ENCODE measurements at places on chromosomes 5 and 9.

DNA sequence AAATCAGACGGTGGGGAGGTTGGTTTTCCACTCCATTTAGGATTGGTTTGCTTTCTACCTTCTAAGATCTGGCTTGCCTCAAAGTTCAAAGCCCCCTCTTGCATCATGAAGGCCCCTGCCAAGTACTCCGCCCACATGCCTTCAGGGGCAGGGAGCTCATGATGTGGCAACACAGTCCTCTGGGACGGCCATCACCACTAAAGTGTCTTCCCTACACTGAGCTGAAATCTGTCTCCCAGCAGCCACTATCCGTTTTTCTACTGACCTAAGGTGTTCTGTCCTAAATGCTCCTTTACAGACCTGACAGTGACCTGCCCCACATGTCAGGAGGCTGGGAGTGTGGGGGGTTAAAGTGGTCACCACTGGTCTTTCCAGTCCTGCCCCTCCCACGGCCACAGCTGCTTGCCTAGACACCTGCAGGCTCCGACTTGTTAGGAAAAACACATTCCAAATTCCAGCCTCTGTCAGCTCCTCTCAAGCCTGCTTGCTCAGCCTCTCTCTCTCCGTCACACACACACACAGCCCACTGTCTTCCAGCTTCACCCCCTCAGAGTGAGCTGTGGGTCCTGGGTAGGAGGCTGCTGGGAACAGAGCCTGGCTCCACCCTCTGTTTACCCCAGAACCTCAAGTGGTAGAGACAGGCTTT, 44.9 kb downstream of the SHB start:
- no peak for DNase-seq

- peak; percentile 23 for DNase-seq
These were observed 219.2 kb downstream of the AGTPBP1 start for GRCh38 chr9:85522459-85523092.

DNA sequence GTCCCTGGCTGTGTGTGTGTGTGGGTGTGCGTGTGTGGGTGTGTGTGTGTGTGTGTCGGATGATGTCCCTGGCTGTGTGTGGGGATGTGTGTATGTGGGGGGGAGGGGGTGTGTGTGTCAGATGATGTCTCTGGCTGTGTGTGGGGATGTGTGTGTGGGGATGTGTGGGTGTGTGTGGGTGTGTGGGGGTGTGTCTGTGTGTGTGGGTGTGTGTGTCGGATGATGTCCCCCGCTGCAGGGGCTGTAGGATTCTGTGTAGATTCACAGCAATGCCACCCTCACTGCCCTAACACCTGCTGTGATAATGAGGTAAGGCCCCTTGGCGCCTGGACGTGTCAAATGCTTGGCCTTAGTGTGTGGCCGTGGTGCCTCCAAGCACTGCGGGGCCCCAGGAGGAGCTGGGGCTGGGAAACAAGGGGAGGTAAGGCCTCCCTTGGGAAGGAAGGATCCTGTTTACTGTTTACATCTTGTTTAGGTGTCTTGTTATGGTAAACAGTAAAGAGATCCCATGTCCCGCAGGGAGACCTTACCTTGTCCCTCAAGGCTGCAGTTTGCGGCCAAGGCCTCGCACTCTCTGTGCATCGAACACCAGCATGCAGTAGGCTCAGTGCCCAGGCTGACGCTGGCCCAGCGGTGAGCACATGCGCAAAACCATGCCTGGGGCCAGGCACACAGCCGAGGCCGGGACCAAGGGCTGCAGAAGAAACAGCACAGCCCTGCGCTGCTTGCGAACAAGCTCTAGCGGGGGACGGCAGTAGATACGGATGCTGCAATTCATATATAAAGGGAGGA, 24.1 kb downstream of the AHRR start:
- no peak for DNase-seq

- DNase-seq, result no peak
These were observed 159.4 kb downstream of the MYO10 start for GRCh38 chr5:16776611-16777251.

- DNase-seq, result no peak
These were observed 9.3 kb upstream of the SCGB3A1 start for GRCh38 chr5:180600554-180601041.

GRCh38 chr5:36236801-36237200, 4.9 kb downstream of the NADK2 start:
- DNase-seq, result no peak

- DNase-seq, result no peak
These were observed 35.0 kb upstream of the UNC5A start for GRCh38 chr5:176775409-176775808.
